ENCODE measurements at places on chromosomes 3 and 15. TPM values are rescaled to one million over a fixed set of nuclear protein-coding genes. Genes with fewer than 3 reads are reported as not detected.

DLL4 gene
- total RNA-seq: 22.0 TPM

GRCh38 chr15:74156678-74157411 is 16.7 kb upstream of the ISLR start:
- peaks cover 10% of the 10 kb centered on the region for H3K4me1 ChIP-seq
- H3K27ac ChIP-seq: no peak overlapping the region
- H3K27me3 ChIP-seq: no peaks in the 10 kb centered on the region

SECISBP2L gene
- 119 TPM for total RNA-seq

- H3K4me3 ChIP-seq: no peak overlapping the region
- H3K27me3 ChIP-seq: no peaks in the 10 kb centered on the region
- H3K36me3 ChIP-seq: no peaks in the 10 kb centered on the region
- H3K27ac ChIP-seq: no peak overlapping the region
- DNase-seq: no peak
- H3K4me1 ChIP-seq: no peaks in the 10 kb centered on the region
Observed at GRCh38 chr3:26752466-26752865, 129.9 kb downstream of the LRRC3B start.
